ENCODE measurements at places on chromosomes 12 and 14. TPM values are rescaled to one million over a fixed set of nuclear protein-coding genes. Genes with fewer than 3 reads are reported as not detected.

The PRB2 gene
- total RNA-seq, result not detected

DNA sequence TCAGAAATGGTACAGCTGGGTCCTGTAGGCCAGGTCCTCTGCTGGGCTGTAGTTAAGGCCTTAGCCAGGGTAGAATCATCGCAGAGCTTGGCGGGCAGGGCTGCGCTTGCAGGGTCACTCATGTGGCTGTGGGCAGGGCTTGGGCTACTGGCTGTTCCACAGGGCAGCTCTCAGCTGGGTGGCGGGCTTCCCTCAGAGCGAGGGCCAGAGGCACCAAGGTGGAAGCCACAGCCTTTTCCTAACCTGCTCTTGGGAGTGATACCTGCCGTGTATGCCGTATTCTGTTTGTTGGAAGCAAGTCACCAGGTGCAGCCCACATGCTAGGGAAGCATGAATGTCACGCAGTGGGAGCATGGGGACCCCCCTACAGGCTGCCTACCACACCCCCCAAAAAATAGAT is 69.8 kb upstream of the RIN3 start:
- H3K4me1 ChIP-seq, result no peaks in the 10 kb centered on the region
- no peaks in the 10 kb centered on the region for H3K27me3 ChIP-seq

DNA sequence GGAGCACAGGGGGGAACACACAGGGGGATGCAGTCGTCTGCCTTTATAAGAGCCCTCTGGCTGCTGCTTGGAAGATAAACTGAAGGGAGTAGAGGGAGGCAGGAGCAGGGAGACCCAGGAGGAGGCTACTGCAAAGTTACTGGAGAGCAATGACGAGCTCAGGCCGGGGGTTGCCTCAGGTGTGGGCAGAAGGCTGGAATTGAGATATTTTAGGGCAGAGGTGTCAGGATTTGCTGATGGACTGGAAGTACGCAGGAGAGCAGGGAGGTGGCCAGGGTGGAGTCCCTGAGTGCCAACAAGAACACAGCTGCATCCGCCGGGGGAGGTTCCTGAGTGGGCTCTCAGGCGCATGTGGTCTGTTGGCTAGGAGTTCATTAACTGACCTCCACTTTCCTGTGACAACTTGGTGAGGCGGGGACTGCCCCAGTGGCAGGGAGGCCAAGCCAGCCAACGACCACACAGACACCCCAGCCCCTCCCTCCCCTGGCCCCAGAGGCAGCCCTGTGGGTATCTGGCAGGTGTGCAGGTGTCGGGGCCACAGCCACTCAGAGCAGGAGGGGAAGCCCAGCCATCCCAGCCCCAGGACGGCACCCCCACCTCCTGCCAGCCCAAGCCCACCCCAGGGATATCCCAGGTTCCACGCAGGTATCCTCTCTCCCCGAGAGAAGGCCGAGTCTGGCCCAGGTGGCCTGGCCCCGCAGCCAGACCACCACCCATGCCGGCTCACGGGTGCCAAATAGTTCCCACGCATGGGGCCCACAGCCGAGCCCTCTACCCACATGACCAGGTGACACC is 85.4 kb downstream of the NCOR2 start:
- peaks cover 79% of the 10 kb centered on the region for H3K4me1 ChIP-seq
- H3K36me3 ChIP-seq, result no peaks in the 10 kb centered on the region
- DNase-seq, result no peak

GRCh38 chr14:93533437-93533836 is 102.7 kb downstream of the UNC79 start:
- no peaks in the 10 kb centered on the region for H3K4me1 ChIP-seq
- H3K4me3 ChIP-seq, result no peak overlapping the region
- no peak for DNase-seq
- no peaks in the 10 kb centered on the region for H3K27me3 ChIP-seq

- H3K36me3 ChIP-seq, result no peaks in the 10 kb centered on the region
- no peaks in the 10 kb centered on the region for H3K27me3 ChIP-seq
- no peak for DNase-seq
- peak overlapping the region; percentile 70 for H3K27ac ChIP-seq
- H3K4me1 ChIP-seq, result peaks cover 56% of the 10 kb centered on the region
- H3K4me3 ChIP-seq, result peak overlapping the region; percentile 90
Observed at GRCh38 chr12:88578276-88579160, 1.8 kb downstream of the KITLG start.

The RERG gene
- 42.8 TPM for total RNA-seq

The LRFN5 gene
- total RNA-seq, result 11.1 TPM

The FAIM2 gene
- total RNA-seq, result 68.6 TPM

The SERPINA5 gene
- total RNA-seq, result 11.7 TPM

The WNT1 gene
- not detected for total RNA-seq

Measured in tibial nerve (tissue), 4 donors.